A673 (cell line): ENCODE measurements at places on chromosomes 11 and 22. TPM values are rescaled to one million over a fixed set of nuclear protein-coding genes. Genes with fewer than 3 reads are reported as not detected.
A peak's percentile ranks its signal among the peaks of the same experiment; 100 is the strongest.

Gene INPP5J
- 4.6 and 4.8 TPM in 2 replicates for total RNA-seq

Gene RFPL1
- total RNA-seq, result not detected in 2 replicates

DNA sequence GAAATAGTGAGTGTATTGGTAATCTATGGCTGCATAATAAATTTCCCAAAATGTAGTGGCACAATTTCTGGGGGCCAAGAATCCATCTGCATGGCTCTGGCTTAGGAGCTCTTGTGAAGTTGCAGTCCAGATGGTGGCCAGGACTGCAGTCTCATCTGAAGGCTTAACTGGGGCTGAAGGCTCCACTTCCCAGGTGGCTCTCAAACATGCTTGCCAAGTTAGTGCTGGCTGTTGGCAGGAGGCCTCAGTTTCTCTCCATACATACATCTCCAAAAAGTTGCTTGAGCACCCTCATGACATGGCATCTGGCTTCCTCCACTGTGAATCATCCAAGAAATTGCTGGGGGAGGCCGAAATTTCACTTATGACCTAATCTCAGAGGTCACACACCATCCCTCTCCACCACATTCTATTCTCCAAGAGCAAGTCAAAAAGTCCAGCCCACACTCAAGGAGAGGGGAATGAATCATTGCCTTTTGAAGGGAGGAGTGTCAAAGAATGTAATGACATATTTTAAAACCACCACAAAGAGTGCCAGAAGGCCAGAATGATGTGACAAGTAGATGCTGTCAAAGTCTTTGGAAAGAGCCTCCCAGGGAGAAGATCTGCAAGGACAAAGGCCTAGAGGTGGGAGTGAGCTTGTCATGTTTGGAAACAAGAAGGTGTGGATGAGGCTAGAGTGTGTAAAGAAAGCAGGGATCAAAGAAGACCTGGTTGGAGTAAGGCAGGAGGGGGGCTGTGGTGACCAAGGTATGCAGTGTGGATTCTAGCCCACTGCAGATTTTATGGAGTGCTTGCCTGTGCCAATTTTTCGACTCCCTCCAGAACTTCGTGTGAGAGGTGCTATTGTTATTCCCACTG, 566.2 kb downstream of the MIAT start:
- DNase-seq, result no peak

DNA sequence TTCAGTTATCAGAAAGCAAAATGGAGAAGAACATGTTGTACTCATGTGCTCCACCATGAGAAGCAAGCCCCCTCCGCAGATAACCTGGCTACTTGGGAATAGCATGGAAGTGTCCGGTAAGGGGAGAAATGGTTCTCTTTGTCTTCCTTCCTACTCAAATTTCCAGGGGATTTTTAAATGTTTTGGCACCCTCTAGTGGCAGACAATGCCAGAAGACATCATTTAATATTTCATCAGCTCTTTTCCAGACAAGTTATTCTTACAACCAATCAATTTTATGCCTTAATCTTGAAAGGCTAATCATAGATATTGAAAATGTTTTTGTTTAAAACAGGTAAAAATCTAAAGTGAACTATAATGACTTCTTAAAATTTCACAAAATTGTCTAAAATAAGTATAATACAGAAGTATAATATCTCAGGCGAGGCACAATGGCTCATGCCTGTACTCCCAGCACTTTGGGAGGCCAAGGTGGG, 15.7 kb downstream of the CRTAM start:
- peak; percentile 91 for DNase-seq

- DNase-seq, result no peak
Measured at GRCh38 chr11:125332821-125333220, 163.2 kb downstream of the FEZ1 start.

DNA sequence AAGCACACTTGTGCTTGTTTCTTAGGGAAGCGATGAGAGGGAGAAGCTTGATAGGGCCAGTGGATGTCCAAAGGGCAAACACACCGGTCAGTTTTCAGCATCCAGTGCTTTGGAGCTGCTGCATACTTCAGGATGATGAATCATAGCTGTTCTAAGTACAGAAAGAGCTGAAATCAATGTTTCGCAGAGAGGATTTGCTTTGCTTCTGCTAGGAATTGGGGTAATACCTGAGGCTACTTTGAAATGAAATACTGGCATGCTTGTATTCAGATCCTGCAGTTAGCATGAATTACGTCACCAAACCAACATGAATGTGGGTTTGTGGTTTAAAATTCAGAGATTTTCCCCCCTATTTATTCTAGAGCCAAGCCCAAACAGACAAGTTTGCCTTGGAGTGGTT, 41.7 kb upstream of the SC5D start:
- no peak for DNase-seq

DNA sequence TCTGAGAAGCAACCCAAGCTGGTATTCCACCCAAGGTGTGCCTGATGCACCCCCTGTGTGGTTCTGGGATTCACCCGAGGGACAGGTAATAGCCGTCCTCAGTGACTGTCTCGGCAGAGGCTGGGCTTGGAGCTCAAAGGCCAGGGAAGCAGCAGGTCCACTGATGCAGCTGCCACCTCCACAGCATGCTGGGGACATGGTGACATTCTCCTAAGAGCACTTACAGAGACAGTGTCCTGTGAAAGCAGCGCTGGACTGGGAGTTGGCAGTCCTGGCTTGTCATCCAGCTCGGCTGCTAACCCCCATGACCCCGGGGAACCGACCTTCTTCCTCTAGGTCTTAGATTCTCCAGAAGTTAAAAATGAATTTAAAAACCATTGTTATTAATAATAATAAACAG, 72.8 kb downstream of the RPUSD4 start:
- no peak for DNase-seq

DNA sequence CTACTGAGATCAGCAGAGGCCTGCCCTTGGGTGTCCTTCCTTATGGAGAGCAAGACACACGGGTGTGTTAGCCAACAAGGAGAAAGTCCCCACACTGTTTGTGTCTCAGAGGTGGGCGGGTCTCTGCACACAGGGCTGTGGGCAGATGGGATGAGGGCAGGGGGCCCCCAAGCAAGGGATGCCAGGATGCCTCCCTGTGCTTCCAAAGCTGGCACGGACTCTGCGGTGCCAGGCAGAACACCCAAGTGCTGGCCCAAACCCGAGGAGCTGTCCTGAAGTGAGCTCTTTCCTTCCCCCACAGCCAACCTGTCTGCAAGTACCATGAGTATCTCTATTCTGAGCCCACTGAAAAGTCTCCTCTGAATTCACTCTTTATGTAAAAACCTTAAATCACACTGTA, 273.3 kb downstream of the CTTN start:
- DNase-seq, result no peak

DNA sequence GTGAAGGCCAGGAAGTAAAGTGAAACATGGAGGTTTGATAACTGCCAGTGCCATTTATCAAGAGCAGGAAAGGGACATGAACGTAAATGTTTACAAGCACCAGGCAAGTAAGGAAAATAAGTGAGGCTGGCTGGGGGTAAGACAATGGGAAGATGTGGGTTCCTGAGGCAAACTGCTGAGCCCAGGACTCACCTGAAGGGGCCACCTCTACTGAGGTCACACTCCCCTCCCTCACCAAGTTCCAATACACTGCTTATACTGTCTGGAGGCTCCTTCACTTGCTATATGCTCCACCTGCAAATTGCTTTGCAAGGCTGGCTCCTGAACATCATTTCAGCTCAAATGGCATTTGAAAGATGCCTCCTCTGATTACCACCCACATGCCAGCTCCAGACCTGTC, 10.3 kb upstream of the ZC3H12C start:
- no peak for DNase-seq

- DNase-seq, result no peak
Measured at GRCh38 chr11:46039990-46040389, 81.3 kb downstream of the PHF21A start.

- no peak for DNase-seq
Measured at GRCh38 chr11:69156235-69156639, 502 bp downstream of the SMIM38 start.

DNA sequence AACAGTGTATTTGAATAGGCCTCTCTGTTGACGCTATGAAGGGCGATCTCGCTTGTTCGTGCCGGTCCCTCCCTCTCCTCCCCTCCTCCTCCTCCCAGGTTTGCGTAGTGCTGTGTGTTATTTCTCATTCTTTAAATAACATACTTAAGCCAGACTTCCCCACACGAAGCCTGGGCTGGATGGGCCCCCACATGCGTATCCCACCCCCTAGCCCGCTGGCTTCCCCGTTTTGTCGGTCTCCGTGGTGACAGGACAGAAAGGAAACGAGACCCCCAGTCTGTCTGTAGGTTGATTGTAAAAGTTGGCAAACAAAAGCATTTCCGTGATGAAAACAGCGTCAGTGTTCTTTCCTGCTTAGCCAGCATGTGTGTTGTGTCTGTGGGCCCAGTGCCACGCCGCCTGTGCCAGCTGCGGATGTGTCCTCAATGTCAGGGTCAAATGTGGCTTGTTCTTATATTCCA, 27.3 kb downstream of the FAM118A start:
- DNase-seq, result peak; percentile 18

- DNase-seq, result no peak
Measured at GRCh38 chr22:45181766-45182165, 18.0 kb downstream of the NUP50 start.

DNA sequence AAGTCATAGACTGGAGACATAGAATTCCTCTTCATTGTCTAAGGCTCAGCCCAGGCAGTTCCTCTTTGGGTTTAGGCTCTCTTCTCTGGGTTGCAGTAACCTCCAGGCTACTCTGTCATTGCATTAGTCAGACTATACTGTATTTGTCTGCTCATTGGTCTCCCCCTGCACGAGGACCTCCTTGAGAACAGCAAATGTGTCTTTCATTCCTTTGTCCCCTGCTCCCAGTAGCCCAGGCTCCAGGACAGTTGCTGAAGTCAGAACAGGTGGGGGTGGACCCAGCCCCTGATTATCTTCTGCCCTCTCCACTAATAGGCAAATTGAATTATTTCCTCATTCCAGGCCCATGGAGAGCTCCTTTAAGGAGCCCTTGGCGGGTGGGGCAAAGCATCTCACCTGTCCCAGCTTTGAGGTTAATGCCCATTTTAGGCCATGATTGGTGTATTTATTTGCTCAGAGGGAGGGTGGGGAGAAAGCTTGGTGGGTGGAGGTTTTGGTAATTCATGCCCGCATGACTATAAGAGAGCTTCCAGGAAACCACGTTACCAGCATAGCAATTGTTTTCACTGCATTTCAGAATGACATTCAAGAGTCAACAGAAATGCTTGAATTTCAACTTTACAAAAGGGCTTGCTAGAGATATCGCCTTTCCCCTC, 40.9 kb downstream of the NAV2 start:
- DNase-seq, result no peak

- no peak for DNase-seq
Measured at GRCh38 chr11:6431861-6432260, 8.9 kb downstream of the HPX start.

GRCh38 chr11:11545285-11546275, 76.2 kb downstream of the GALNT18 start:
- DNase-seq, result no peak
